ENCODE measurements at places on chromosomes 11 and 22.
A peak's percentile ranks its signal among the peaks of the same experiment; 100 is the strongest.

DNA sequence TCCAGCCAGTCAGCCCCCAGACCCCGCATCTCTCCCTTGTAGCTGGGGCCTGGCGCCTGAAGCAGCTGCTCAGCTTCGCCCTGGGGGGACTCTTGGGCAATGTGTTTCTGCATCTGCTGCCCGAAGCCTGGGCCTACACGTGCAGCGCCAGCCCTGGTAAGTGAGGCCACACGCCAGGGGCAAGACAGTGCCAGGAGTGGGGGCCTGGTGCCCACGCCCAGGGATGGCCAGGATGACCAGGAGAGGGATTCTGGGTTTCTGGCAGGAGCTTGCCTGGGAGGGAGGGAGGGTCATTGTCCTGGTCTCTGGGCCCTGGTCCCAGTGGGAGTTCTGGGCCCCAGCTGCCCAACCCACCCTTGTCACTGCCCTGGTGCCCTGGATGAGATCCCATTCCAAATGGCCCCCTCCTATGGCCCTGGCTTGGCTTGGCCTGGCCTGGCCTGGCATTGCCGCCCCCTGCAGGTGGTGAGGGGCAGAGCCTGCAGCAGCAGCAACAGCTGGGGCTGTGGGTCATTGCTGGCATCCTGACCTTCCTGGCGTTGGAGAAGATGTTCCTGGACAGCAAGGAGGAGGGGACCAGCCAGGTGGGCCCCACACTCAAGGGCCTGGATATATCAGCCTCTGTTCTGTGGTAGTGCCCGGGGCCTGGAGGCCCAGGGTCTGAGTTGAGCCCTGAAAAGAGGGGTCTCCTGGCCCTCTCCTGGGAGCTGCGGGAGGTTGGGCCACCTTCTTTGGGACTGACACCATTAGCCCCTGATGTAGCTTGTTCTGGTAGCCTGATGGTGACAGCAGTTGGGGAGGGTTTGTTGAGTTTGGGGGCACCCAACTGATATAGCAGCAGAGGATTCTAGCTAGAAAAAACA, 3.7 kb downstream of the SLC39A13 start:
- H3K36me3 ChIP-seq, result peaks cover 12% of the 10 kb centered on the region
- no peak overlapping the region for H3K4me3 ChIP-seq
- peaks cover 11% of the 10 kb centered on the region for H3K4me1 ChIP-seq
- peak; percentile 49 for DNase-seq

GRCh38 chr11:17558916-17559315, 11.9 kb downstream of the OTOG start:
- H3K27ac ChIP-seq, result no peak overlapping the region
- no peaks in the 10 kb centered on the region for H3K4me1 ChIP-seq
- H3K4me3 ChIP-seq, result no peak overlapping the region
- peaks cover 7% of the 10 kb centered on the region for H3K27me3 ChIP-seq
- no peaks in the 10 kb centered on the region for H3K36me3 ChIP-seq

- peaks cover 59% of the 10 kb centered on the region for H3K27me3 ChIP-seq
- H3K36me3 ChIP-seq, result peaks cover 6% of the 10 kb centered on the region
- no peak overlapping the region for H3K4me3 ChIP-seq
- DNase-seq, result no peak
Observed at GRCh38 chr22:19763458-19764298, 3.1 kb downstream of the TBX1 start.

DNA sequence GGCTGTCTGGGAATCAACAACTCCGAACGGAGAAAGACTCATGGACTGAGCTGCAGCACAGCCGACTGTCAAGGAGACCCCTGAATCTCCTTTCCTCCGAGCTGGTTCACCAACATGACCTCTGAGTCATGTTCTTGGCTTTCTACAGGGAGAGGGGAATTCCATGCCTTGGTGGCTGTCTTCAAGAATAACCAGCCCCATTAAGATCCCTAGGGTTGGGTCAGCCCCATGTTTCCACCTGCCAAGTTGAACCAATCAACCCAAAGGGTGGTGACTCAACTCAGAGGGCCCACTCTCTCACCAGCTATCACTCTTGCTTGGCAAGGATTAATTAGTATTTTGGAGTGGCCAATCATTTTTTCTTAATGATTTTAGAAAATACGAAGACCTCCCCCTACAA, 28.3 kb upstream of the IGSF22 start:
- H3K4me1 ChIP-seq, result no peaks in the 10 kb centered on the region
- H3K27me3 ChIP-seq, result peaks cover 21% of the 10 kb centered on the region
- H3K36me3 ChIP-seq, result no peaks in the 10 kb centered on the region
- no peak for DNase-seq

DNA sequence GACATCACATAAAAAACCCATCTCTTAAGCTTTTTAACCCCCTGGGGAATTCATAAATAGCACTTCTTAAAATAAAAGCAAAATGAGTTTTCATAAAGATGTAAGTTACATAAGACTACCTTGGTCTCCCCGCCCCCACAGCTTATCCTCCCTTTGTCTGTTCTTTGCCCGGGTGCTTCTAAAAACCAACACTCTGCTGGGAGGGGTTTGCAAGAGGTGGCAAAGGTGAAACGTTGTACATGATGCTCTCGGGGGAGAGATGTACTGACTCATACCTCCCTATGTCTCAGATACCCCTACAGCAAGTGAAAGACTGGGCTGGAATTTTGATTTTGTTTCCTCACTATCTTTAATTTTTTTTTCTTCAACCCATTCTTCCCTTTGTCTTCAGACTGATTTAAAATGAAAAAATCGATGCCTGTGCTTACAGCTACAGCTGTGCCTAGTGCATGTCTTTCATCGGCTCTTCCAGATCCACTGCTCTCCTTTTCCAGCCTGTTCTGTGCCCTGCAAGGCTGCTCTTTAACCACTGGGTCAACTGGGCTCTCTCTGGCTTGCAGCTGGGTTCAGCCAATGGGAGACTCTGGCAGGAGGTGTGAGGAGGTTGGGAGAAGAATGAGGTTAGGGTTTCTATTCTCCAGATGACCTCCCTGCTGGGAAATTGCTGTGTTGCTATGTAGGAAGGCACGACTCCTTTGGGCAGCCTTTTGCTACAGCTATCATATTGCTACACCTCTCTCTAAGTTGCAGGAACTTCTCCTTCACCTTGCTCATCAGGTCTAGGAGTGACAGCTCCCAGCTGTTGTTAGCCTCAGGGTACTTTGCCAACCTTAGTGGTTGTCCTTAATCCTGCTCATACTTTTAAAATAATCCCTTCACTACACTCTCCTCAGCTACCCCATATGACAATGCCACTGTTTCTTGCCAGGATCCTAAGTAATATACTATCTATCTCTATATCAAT, 266.5 kb downstream of the TENM4 start:
- H3K27ac ChIP-seq, result no peak overlapping the region
- H3K4me3 ChIP-seq, result no peak overlapping the region
- H3K36me3 ChIP-seq, result no peaks in the 10 kb centered on the region
- DNase-seq, result no peak

GRCh38 chr11:74838188-74838587, 89.5 kb downstream of the RNF169 start:
- H3K4me3 ChIP-seq, result no peak overlapping the region
- H3K36me3 ChIP-seq, result peaks cover 65% of the 10 kb centered on the region
- H3K27ac ChIP-seq, result no peak overlapping the region
- H3K4me1 ChIP-seq, result peaks cover 4% of the 10 kb centered on the region
- no peaks in the 10 kb centered on the region for H3K27me3 ChIP-seq
- no peak for DNase-seq

GRCh38 chr11:57476047-57476756, 15.9 kb downstream of the RTN4RL2 start:
- no peak overlapping the region for H3K27ac ChIP-seq
- H3K27me3 ChIP-seq, result peaks cover 49% of the 10 kb centered on the region
- H3K36me3 ChIP-seq, result no peaks in the 10 kb centered on the region
- peaks cover 23% of the 10 kb centered on the region for H3K4me1 ChIP-seq
- DNase-seq, result no peak
- H3K4me3 ChIP-seq, result no peak overlapping the region

GRCh38 chr11:62431171-62431901, 12.5 kb downstream of the SCGB1A1 start:
- H3K27ac ChIP-seq, result peak overlapping the region; percentile 9
- H3K4me3 ChIP-seq, result no peak overlapping the region
- H3K4me1 ChIP-seq, result peaks cover 71% of the 10 kb centered on the region
- DNase-seq, result no peak

DNA sequence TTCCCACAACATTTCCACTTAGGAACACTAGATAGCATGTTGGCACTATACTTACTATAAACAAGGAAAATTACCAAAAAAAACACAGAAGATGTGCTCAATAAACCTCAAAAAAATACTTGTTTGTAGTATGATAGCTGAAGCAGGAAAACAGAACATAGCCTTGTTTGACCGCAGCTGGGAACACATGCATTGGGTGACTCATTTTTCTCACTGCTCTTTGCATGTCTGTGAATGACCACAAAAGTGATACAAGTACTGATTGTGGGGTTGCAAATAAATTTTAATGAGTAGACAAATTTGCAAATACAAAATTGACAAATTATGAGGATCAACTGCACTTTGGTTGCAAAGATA, 22.8 kb upstream of the GUCY1A2 start:
- H3K27me3 ChIP-seq, result no peaks in the 10 kb centered on the region
- no peak overlapping the region for H3K4me3 ChIP-seq
- H3K27ac ChIP-seq, result no peak overlapping the region
- no peak for DNase-seq
- H3K4me1 ChIP-seq, result peaks cover 4% of the 10 kb centered on the region

- H3K36me3 ChIP-seq, result no peaks in the 10 kb centered on the region
- H3K4me1 ChIP-seq, result no peaks in the 10 kb centered on the region
Observed at GRCh38 chr11:1050581-1051355, 14.2 kb upstream of the MUC6 start.

- no peaks in the 10 kb centered on the region for H3K27me3 ChIP-seq
- DNase-seq, result no peak
- H3K4me3 ChIP-seq, result no peak overlapping the region
- H3K4me1 ChIP-seq, result peaks cover 2% of the 10 kb centered on the region
Observed at GRCh38 chr11:121595717-121596161, 143.0 kb upstream of the SORL1-AS1 start.

GRCh38 chr22:35568751-35569739, 28.4 kb downstream of the RASD2 start:
- peaks cover 3% of the 10 kb centered on the region for H3K27me3 ChIP-seq
- H3K4me3 ChIP-seq, result no peak overlapping the region
- H3K27ac ChIP-seq, result no peak overlapping the region
- DNase-seq, result no peak
- H3K4me1 ChIP-seq, result no peaks in the 10 kb centered on the region

DNA sequence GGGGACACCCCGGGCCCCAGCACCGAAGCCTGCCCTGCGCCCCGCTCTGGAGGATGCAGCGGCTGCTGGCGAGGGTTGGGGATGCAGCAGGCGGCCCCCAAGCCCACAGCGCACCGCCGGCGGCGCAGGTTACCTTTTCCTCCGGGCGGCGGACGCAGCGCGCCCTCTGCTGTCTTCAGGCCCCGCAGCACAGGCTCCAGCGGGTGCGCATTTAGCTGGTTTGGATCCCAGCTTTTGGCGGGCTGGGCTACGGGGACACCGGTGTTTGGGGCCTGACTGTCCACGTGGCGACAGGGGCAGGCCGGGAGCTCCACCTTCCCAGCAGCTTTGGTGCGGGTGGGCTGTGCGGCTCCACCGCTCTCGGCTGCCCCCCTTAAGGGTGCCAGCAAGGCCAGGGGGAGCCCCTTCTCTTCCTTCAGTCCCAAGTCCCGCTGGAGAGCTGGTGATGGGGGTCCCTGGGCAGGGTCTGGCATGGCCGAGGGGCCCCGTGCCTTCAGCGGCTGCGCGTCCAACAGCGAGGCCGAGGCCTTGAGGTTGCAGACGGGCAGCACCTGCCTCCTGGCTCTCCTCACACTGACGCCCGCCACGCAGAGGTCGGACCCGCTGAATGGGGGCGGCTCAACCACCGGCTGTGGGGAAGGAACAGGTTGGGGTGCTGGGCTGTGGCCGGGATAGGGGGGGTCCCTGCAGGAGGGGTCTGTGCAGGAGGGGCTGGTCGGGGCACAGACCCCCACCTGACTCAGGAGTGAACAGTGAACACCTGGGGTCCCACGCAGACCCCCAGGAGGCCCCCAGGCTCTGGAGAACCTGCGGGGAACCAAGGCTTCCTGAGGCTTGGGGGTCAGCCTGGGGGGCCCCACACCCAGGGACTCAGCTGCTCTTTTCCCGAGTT, 18.0 kb upstream of the IL17REL start:
- H3K36me3 ChIP-seq, result no peaks in the 10 kb centered on the region
- peaks cover 9% of the 10 kb centered on the region for H3K4me1 ChIP-seq
- peaks cover 4% of the 10 kb centered on the region for H3K27me3 ChIP-seq
- H3K4me3 ChIP-seq, result no peak overlapping the region
- DNase-seq, result peak; percentile 71

- no peak for DNase-seq
- peaks cover 22% of the 10 kb centered on the region for H3K4me1 ChIP-seq
- no peak overlapping the region for H3K27ac ChIP-seq
- peaks cover 4% of the 10 kb centered on the region for H3K36me3 ChIP-seq
Observed at GRCh38 chr11:86587264-86588193, 84.9 kb downstream of the ME3 start.
